ENCODE measurements at places on chromosomes 7 and 10.

- DNase-seq: no peak
These were observed 99.6 kb downstream of the CARD11 start for GRCh38 chr7:2943851-2944601.

- no peak for DNase-seq
These were observed 32.6 kb downstream of the IMMP2L start for GRCh38 chr7:111529507-111530355.

DNA sequence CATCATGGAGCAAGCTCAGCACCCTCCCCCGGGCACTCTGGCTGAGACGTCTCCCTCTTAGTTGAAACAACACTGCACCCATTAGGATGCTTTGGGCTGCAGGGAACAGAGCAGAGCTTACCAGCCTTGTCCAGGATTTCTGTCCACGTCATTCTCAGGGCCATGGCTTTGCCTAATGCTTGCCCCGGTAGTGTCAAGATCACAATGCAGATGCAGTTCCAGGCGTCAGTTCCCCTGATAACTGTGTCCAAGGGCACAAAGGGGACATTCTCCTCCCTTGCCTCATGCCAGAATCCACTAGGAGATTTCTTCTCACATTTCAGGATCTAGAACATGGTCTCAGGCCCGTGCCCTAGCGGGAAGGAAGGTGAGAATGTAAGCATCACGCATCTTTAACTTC is 17.2 kb upstream of the GRB10 start:
- DNase-seq: no peak

DNA sequence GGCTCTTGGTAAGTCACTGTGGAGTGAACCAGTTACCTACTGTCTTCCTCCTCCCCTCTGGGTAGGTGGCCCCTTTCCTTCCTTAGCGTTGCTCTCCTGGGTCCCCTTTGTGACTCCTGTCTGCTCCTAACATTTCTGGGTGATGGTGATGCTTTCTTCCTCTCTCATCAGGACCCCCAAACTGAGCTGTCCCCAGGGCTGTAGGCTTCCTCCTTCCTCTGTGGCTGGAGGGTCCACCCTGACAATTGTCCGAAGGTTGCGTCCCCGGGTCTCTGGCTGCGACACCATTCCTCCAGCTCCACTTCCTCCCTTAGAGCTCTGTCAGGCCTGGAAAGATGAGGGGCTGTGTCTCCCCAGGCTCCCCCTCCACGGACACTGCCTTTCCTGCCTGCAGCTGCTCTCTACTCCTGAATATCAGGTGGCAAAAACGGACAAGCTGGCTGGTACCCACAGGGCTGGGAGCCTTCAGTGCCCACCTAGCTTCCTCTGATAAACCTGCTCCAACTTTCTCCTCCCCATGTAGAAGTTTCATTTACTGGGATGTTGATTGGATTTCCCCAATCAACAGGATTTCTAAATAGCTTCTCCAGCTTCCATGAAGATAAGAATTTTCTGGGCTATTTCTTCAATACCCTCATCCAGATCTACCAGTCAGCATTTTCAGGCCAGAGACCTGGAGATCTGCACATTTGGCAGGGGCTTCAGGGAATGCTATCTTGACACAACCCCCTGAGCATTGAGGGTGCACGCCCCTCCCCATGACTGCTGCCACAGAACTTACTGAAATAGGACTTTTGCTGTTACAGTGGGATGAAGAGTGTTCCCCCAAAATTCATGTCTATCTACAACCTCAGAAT is 506.5 kb downstream of the TCERG1L start:
- no peak for DNase-seq

GRCh38 chr10:13690281-13690825 is 103.6 kb downstream of the PRPF18 start:
- DNase-seq: no peak

- DNase-seq: no peak
These were observed 1.7 kb upstream of the PRKCQ start for GRCh38 chr10:6581778-6582228.

DNA sequence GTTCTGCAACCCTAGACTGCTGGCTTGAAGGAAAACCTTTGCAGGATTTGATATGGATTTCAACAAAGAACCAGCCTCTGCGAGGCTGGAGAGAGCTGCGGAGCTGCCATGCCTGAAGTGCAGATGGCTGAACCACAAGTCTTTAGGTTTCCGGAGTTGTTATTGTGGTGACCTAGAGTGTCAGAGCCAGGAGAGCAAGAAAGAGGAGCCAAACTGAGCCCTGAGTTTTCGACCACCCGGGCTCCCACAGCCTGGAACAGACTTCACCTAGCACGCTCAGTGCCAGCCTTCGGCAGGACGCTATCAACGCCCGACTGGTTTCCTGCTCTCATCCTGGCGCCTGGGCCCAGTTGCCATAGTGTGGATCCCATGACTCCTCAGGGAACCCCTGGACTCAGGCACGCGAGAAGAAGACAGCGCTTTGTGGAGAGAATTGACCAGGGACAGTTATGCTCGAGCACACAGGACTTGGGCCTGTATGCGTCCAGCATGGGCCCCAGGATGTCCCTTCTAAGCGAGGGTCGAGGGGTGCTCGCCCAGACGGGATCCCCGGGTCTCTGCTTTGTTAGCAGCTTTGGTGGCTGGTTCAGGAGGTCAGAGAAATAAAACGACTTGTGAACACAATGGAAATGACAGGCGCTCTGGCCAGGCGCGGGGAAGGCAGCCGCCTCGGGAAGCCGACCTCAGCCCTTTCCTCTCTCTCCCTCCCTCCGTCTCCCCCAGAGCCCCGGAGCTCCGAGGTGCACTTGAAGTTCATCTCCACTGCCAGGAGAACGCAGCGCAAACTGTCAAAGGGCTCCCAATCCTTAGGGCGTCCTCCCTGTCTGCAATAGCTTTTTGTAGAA is 1.8 kb upstream of the GAD2 start:
- DNase-seq: peak; percentile 45

- DNase-seq: no peak
These were observed 129.4 kb downstream of the SLC16A9 start for GRCh38 chr10:59580026-59580863.

Data from NCI-H2227 treated with DMSO at 0.1 percent for 48 hours (cell line).